GM19239 (cell line): ENCODE measurements at places on chromosomes 12 and 14.

DNA sequence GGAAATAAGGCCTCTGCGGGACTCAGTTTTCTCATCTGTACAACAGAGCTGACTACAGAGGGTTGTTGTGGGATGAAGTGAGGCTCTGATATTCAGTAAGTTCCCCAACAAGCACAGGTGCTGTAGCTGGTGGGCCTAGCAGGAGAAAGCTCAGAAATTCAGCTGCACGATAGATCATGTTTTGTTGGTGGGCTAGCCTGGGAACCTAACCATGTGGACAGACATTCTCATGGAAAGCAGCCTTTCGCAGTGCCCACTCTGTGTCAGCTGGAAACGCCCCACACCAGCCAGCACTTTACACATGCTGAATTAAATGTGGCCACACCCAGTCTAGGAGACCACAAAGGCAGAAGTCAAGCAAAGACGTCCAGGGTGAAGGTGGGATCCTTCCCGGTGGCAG is 16.1 kb downstream of the PITPNM2 start:
- DNase-seq: no peak

DNA sequence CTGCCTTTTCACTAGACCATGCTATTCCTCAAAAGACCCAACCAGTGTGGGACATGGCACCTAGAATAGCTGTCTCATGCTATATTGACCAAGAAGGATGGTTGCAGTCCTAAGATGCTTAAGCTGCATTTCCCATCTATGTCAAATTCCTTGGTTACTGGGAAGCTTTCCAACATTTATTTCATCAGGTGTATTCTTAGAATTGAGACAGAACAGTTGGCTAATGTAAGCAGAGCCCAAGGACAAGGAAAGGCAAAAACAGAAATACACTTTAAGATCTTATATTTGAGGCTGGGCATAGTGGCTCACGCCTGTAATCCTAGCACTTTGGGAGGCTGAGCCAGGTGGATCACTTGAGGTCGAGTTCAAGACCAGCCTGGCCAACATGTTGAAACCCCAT is 24.7 kb downstream of the ARG2 start:
- no peak for DNase-seq

GRCh38 chr12:109452489-109452888 is 24.6 kb downstream of the KCTD10 start:
- no peak for DNase-seq

GRCh38 chr12:108564724-108565123 is 2.3 kb downstream of the ISCU start:
- no peak for DNase-seq

GRCh38 chr12:92369636-92370035 is 224.0 kb upstream of the BTG1 start:
- DNase-seq: no peak
